ENCODE measurements at places on chromosomes 1 and 21.
A peak's percentile ranks its signal among the peaks of the same experiment; 100 is the strongest.

DNA sequence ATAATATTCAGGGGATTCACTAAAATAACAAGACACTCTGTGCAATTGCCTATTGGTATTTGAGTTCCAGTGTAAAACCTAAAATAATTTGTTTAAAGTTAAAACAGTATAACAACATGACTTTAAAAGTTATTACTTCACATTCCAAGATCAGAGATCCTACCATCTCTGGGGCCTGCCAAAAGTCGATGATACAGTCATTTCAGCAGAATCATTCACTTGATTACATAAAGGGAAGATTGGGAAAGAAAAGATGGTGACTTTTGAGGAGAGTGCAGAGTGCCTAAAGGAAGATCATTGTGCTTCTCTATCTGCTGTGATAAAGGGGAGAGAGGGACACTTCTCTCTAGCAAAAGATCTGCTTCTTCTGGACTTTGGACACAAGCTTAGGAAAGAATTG, 784.4 kb upstream of the ADGRL4 start:
- H3K36me3 ChIP-seq: no peaks in the 10 kb centered on the region
- DNase-seq: no peak
- H3K4me3 ChIP-seq: no peak overlapping the region
- H3K4me1 ChIP-seq: no peaks in the 10 kb centered on the region
- H3K27ac ChIP-seq: no peak overlapping the region

DNA sequence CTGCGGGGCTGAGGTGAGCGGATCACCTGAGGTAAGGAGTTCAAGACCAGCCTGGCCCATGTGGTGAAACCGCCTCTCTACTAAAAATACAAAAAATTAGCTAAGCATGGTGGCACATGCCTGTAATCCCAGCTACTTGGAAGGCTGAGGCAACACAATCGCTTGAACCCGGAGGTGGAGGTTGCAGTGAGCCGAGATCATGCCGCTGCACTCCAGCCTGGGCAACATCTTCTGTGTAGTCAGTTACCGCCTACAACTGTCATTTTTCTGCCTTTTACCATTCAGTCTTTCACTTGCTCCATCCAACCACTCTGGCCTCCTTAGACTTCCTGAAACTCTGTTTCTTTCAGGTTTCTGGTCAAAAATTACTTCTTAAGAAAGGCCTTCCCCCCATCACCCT, 2.2 kb downstream of the MYCBP start:
- H3K36me3 ChIP-seq: no peaks in the 10 kb centered on the region
- H3K27ac ChIP-seq: no peak overlapping the region
- H3K4me3 ChIP-seq: no peak overlapping the region
- H3K27me3 ChIP-seq: no peaks in the 10 kb centered on the region
- no peak for DNase-seq

GRCh38 chr1:61253059-61253735, 170.8 kb downstream of the NFIA start:
- peak; percentile 66 for DNase-seq
- H3K27ac ChIP-seq: no peak overlapping the region
- H3K27me3 ChIP-seq: no peaks in the 10 kb centered on the region
- H3K4me1 ChIP-seq: peaks cover 46% of the 10 kb centered on the region
- H3K36me3 ChIP-seq: no peaks in the 10 kb centered on the region
- H3K4me3 ChIP-seq: no peak overlapping the region

DNA sequence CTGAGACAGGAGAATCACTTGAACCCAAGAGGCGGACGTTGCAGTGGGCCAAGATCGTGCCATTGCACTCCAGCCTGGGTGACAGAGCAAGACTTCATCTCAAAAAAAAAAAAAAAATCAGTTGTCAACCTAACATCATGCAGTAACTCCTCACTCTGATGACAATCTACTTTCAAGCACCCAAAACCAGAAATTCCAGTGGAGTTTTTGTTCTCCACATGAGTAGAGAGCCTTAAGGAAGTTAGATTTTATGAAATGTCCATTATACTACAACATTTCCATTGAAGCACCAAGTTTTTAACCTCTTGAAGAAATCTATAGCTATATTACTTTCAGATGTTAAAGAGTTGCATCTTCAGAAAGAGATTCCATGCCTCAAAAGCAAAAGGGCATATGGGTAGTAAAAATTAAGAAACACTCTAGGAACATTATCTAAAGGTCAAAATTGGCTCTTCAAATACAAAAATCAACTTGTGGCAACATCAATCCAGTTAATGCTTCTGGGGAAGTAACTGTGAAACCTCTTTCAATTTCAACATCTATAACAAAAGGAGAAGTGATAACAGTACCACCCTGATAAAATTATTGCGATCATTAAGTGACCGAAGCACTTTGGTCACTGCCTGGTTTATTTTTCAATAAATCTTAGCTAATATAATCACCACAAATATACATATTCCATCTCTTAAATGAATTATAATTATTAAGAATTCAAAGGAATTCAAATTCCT, 7.7 kb downstream of the LPGAT1 start:
- DNase-seq: no peak
- peaks cover 23% of the 10 kb centered on the region for H3K36me3 ChIP-seq
- no peaks in the 10 kb centered on the region for H3K27me3 ChIP-seq
- H3K4me3 ChIP-seq: no peak overlapping the region
- no peak overlapping the region for H3K27ac ChIP-seq

GRCh38 chr1:192635939-192636338, at the start of gene RGS13:
Gene RGS13, plus strand, starts transcription at chr1:192636147. Its CDS starts 8,188 bp downstream, at chr1:192644335.
- no peaks in the 10 kb centered on the region for H3K36me3 ChIP-seq
- no peak for DNase-seq
- H3K27me3 ChIP-seq: no peaks in the 10 kb centered on the region
- no peak within 1 kb of the TSS for H3K4me3 ChIP-seq

Measured in HepG2 (cell line).